Fibroblast of skin of left quadriceps (primary cell): ENCODE measurements at places on chromosomes 11 and 22.

DNA sequence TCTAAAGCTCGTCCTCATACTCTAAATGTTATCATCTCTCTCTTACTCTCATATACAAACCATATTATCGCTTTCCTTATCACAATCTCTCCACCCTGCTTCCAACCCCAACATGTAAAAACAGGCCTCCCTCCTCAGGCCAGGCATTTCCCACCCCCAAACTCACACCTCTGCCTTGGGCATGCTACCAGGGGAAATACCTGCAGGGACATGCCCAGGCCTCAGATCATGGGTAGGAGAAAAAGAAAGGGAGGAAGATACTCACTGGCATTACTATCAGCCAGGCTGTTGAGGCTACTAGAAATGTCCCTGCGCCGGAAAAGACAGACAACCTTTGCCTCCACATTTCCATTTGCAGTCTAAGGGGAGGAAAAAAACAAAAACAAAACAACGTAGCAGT lies 1.8 kb downstream of the MTA2 start:
- DNase-seq, result no peak

DNA sequence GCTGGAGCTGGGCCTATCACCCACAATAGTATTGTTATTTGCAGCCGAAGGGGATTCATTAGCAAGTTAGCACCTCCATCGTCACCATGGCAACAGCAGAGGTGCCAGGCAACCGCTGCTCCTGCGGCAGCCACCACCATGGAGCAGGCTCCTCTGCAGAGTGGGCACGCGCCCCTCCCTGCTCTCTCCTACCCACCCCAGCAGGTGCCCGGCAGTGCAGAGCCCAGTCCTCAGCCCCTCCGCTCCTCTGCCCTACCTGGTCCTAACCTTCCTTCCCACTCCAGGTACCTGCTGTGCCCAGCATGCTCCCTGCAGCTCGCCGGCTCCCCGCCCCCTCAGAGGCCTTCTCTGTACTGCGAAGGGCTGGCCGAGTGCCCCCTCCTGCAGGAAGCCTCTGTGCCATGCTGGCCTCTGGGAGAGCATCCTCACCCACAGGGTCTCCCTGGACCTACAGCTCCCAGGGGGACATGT lies 3.6 kb downstream of the DUSP8 start:
- DNase-seq, result no peak

- no peak for DNase-seq
Observed at GRCh38 chr11:118068206-118068944, 8.5 kb upstream of the TMPRSS4 start.

GRCh38 chr11:78350646-78351165 lies 66.9 kb downstream of the GAB2 start:
- DNase-seq, result no peak

DNA sequence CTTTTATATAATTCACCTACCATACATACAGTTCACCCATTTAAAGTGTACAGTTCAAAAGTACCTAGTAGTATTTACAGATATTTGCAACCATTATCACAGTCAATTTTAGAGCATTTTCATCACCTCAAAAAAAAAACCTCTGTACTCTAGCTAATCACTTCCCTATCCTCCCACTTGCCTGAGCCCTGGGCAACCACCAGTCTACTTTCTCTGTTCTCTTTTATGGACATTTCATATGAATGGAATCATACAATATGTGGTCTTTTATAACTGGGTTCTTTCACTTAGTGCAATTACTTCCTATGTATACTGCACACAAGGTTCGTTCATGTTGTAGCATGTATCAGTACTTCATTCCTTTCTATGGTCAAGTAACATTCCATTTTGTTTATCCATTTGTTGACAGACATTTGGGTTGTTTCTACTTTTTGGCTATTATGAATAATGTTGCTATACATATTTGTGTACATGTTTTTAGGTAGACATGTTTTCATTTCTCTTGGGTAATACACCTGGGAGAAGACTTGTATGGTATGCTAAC lies 17.8 kb upstream of the NEU3 start:
- DNase-seq, result no peak

GRCh38 chr11:44266056-44266780 lies 43.7 kb downstream of the ALX4 start:
- no peak for DNase-seq

DNA sequence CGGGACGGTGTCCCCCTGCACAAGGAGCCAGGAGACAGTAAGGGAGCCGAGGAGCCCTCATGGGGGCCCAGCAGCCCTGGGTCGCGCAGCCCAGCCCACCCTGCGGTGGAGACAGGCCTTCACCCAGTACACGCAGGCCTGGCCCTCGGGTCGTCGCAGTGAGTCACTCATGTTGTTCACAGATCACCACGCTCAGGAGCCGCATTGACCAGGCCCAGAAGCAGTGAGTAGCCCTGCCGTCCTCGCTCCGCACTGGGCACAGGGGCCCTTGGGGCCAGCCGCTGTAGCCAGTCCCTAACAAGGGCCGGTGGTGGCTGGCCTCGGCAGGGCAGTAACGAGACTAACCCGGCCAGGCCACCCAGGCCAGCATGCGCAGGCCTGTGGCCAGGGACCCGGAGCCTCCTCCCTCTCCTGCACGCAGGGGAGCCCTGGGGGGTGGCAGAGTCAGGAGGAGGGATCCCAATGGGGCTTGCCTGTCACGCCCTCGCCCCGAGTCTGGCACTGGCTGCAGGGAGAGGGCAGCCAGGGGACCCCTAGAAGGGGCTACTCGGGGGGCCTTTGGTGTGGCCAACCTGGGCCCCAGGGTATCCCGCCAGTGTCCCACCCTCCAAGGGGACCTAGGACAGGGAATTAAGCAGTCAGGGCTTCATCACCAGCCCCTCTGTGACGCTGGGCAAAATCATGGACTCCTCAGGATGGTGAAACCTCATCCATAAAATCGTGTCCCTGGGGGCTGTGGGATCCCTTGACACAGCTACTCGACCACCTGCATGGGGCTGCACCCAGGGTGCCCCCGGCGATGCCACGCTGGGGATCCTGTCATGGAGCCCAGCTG lies 10.1 kb upstream of the MRPL23 start:
- no peak for DNase-seq

DNA sequence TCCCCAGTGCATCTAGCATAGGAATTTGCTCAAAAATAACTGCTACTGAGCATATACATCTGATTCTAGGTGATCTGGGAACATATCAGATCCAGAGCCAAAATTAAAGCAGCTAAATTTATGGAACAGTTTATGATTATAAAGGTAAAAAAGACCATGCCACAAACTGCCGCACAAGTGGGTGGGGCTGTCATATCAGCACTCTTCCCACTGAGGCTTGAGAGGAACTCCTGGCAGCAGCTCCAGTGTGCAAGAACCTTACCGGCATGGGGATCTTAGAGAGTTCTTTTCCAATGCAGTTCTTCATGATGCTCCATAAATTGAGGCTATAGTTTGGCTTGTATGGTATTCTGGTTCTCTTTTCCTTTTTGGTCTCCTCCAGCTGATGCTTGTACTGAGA lies 15.3 kb downstream of the OSBP start:
- no peak for DNase-seq

DNA sequence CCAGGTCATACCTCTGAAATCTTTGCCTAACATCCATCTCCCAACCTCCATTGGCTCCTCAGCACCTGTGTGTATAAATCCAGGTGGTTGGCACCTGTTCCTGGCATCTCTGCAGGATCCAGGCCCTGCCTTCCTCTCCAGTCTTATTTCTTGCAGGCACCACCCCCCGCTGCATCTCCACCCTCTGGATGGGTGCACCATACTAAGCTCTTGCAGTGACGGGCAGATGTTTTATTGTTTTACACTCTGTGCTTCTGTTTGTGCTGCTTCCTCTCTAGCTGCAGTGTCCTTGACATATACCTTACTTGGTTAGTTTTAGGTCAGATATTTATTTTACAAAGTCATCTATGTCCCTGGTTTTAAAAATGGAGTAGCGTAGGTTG lies 102.6 kb downstream of the TBC1D22A start:
- DNase-seq, result no peak

DNA sequence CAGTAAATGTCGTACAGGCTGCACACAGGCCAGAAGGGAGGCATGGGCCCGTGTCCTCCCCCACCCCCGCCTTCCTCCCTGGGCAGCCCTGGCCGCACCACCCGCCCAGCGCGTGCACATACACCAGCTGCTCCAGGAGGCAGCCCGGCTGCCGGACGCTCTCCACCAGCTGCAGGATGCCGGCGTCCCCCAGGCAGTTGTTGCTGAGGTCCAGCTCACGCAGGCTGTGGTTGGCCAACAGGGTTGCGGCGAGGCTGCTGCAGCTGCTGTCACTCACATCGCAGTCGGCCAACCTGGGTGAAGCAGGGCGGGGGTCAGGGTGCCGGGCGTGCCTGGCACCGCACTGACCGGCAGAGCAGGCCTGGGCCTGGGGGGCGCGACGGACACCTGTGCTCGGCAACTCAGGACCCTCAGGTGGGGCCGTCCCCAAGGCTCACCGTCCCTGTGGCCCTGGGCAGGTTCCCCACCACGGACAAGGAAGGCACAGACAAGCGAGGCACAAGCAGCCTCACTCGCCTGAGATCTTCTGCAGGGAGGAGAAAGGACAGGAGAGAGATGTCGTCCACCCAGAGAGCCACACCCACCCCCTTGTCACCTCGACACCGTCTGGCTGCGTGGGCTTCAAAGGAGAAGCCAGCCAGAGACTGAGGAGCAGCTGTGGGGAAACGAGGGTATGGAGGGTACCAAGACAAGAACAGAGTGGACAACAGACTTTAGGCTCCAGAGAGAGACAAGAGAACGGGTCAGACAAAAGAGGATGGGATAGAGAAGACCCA lies 12.1 kb downstream of the RNH1 start:
- DNase-seq, result no peak

- DNase-seq, result no peak
Observed at GRCh38 chr22:19036523-19037273, 85.5 kb downstream of the DGCR2 start.
